ENCODE measurements at places on chromosomes 5 and 9.
A peak's percentile ranks its signal among the peaks of the same experiment; 100 is the strongest.

DNA sequence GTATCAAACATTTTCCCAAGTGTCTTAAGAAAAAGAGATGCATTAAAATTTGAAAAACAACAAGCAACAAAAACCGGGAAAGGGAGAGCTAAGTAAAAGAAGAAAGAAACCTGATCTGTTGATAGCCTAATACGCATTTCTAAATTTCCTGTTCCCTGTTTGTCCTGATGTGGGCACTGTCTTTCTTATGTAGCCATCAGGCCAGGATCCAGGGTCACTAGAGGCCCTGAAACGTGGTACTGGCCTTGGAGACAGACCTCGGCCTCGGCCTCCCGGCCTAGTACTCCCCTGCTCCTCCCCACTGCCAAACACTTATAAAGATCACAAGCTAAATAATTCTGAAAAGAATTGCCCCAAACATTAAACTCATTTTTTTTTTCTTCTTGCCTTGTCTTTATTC, 547.2 kb downstream of the IRX1 start:
- DNase-seq = no peak

GRCh38 chr5:167814828-167815227, 476.6 kb upstream of the WWC1 start:
- DNase-seq = peak; percentile 92

DNA sequence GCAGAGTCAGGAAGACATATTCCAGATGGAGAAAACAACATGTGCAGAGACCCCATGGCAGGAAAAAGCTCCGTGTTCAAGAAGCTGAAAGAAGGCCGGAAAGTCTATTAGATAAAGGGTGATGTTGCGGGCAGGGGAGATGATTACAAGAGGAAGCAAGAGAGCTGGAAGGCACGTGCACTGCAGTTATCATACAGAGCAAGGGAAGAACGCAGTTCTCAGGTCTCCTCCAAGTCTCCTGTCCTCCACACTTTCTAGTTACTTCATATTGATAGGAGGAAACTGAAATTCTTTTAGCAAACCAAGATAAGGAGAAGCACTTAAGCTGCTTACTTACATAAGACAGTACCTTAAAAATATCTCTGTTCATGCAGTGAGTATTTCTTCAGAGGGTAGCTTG, 58.3 kb upstream of the PLPP6 start:
- DNase-seq = no peak

DNA sequence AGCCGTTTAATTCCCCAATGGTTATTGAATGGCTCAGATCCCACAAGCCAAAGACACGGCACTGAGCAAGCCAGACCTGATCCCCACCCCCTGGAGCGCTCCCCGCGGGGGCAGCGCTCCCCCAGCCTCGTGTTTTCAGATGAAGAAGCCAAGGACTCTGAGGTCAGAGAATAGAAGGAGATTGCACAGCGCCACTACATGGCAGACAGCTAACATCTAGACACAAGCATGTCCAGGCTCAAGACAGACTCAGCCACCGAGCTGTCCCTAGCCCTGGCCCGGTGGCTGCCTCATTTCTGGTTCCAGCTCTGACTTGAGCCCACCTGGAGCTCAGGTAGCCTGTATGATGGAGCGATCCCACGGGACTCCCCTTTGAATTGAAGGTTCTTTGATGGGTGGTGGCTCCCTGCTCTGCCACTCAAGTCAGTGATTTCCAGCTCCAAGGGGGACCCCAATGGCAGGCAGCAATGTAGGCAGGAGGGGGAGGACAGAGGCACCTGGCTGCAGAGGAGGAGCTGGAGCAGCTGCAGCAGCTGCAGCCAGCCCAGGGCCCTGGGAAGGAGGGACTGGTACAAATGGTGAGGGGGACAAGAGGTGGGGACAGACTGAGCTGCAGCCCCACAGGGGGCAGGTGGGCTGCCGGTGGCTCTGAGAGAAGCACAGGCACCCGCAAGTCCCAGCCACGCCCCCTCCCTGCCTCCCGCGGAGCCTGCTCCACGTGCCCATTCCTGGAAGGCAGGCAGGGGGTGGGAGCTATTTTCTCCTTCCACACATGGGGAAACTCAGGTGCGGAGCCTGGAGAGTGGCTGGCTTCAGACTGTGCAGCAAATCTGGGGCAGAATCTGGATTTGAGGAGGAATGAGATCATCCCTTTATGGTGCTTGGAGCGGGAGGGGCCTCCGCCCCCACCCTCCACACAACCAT, 40.2 kb downstream of the NTNG2 start:
- no peak for DNase-seq

- no peak for DNase-seq
Observed at GRCh38 chr5:129377504-129377903, 82.6 kb upstream of the ADAMTS19 start.

All from retinal pigment epithelial cell (primary cell).